Activated T-helper 9 cell treated with anti-CD3 and anti-CD28 coated beads, Interleukin-2, amount 50 U/mL, for 16 hours (primary cell): ENCODE measurements at places on chromosomes 7 and 10.

- DNase-seq, result no peak
Measured at GRCh38 chr7:115805458-115805857, 225.1 kb downstream of the TFEC start.

GRCh38 chr10:87618566-87619423 is 40.9 kb upstream of the PAPSS2 start:
- DNase-seq, result no peak

DNA sequence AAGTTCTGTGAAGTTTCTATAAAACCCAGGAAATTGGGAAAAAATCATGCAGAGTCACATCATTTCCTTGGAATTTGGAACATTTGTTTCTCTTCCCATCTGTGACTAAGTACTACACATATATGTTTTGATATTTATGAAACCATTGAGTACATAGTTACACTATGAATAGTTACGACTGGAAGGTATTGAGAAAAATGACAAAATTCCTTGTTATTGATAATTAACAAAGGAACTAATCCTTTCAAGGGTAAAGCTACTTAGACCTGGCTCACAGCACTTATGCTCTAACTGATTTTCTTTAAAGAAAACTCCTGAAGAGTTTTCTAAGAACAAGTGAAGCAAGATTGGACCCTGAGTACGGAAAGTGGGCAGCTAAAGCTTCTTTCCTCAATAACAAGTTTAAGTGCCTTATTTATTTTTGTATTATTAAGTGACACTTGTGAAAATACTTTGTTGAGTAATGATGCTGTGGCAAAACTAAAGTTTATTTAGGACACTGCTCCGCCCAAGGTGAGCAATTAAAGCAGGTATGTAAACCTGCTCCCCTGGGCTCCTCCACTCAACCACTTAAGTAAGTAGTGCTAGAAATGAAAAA is 12.0 kb upstream of the GLCCI1 start:
- no peak for DNase-seq

DNA sequence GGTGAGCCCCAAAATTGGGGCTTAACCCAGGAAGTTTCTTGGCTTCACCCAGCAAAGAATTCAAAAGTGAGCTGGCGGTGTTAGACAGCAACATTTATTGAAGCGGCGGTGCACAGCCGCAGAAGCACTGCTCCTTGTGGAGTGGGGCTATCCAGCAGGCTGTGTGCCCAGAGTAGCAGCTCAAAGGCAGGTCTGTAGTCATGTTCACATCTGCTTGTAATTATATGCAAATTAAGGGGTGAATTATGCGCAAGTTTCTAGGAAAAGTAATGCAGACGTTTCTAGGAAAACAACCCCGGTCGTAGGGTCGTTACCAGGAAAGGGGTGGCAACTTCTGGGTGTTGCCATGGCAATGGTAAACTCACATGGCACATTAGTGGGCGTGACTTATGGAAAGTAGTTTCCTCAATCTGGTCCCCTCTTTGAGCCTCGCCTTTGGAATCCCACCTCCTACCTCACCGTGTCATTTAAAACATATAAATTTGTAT is 13.7 kb upstream of the KBTBD2 start:
- DNase-seq, result peak; percentile 61

DNA sequence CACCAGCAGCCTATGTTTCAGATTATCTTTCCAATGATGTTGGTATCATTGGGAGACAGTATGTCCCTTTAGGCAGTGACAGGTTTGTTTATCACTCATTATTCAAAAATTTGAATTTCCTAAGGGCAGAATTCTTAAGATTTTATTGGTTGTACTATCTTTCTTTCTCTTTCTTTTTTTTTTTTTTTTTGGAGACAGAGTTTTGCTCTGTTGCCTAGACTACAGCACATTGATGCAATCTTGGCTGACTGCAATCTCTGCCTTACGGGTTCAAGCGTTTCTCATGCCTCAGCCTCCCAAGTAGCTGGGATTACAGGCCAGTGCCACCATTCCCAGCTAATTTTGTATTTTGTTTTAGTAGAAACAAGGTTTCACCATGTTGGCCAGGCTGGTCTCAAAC is 111.2 kb downstream of the PON1 start:
- DNase-seq, result no peak

DNA sequence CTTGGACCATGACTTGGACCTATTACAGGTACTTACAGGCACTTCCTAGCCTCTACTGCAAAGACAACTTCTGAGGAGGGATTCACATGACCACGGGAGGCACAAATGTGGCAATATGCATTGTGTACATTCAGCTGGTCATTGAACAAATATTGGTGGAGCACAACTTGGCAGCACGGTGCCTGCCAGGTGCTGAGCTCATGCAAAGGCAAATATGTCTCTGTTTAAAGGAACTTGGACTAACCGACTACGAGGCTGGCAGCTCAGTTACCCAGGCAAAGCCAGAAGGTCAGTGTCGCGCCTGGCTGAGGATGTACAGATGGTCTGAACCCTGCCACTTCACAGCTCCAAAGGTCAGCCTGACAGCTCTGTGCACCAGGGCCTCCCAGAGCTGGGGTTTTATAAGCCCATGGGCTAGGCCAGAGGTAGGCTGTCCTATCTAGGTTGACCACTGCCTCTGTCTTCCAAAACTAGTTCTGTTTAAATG is 6.1 kb downstream of the DENND11 start:
- no peak for DNase-seq

GRCh38 chr7:65338346-65338745 is 35.3 kb upstream of the ZNF92 start:
- DNase-seq, result no peak

DNA sequence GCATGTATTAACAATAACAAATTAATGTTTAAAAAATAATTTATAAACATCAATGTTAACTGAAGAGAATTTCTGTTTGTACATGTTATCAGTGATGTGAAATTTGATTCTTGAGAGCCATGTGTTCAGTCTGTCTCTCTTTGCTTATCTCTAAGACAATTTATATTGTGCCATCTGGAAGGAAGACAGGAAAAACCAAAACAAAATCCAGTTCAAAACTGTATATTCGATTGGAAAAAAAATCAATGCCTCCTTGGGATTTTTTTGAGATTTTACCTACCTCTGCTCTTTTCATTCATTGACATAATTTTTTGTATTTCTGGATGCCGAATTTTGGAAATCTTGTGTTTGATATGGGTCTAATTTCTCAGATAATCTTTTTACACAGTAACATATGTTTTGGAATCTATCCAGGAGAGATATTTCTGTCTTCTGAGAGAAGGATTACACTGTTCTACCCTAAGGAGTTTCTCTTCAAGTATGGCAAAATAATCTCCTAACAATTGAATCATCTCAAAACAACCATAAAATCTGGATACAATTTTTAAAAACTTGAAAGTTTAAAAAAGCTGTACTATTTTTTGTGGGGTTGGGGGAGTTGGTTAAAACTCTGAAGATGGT is 311.9 kb upstream of the GNAI1 start:
- DNase-seq, result no peak
